Activated T-cell treated with anti-CD3 and anti-CD28 coated beads for 24 hours (primary cell): ENCODE measurements at places on chromosomes 3 and 15.

GRCh38 chr3:171284308-171285075 is 175.7 kb downstream of the TNIK start:
- DNase-seq, result no peak

GRCh38 chr15:81098861-81099651 is 35.0 kb upstream of the CFAP161 start:
- DNase-seq, result no peak

- no peak for DNase-seq
These were observed 639 bp downstream of the NIPA1 start for GRCh38 chr15:22786868-22787698.

DNA sequence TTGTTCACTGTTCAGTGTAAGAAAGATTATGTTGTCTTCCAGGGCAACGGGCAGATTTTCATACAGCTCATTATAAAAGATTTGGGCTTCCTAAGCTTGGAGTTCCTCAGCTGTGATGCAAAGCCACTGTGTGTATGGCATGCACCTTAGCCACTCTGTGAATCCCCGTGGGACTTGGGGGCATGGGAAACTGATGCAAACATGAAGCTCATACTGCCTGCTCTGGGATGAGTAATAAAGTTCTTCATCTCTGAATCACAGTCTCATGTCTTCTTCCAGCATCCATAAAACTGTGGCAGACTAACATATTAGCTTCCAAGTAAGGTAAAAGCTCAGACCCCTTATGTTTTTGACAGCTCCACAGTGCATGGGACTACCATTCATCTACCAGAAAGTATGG is 154.3 kb upstream of the RORA start:
- no peak for DNase-seq

GRCh38 chr3:77039606-77040171 is at the start of gene ROBO2:
ROBO2 (plus strand) TSS chr3:77040099; CDS start chr3:77040786, 687 bp downstream.
- DNase-seq, result no peak

- DNase-seq, result peak; percentile 4
These were observed 30.6 kb upstream of the ZSCAN2 start for GRCh38 chr15:84570164-84570735.

DNA sequence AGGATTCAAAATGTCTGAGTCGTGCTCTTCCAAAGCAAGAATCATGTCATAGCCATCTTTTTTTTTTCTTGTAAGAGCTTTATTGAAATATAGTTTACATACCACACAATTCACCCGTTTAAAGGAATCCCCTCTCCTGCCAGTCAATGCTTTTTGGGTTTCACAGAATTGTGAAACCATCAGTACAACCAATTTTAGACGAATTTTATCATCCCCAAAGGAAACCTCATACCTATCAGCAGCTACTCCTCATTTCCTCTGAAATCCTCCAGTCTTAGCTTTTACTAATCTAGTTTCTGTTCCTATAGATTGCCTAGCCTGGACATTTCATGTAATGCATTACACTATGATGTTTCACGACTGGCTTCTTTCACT is 39.6 kb downstream of the ADIPOQ start:
- DNase-seq, result no peak

DNA sequence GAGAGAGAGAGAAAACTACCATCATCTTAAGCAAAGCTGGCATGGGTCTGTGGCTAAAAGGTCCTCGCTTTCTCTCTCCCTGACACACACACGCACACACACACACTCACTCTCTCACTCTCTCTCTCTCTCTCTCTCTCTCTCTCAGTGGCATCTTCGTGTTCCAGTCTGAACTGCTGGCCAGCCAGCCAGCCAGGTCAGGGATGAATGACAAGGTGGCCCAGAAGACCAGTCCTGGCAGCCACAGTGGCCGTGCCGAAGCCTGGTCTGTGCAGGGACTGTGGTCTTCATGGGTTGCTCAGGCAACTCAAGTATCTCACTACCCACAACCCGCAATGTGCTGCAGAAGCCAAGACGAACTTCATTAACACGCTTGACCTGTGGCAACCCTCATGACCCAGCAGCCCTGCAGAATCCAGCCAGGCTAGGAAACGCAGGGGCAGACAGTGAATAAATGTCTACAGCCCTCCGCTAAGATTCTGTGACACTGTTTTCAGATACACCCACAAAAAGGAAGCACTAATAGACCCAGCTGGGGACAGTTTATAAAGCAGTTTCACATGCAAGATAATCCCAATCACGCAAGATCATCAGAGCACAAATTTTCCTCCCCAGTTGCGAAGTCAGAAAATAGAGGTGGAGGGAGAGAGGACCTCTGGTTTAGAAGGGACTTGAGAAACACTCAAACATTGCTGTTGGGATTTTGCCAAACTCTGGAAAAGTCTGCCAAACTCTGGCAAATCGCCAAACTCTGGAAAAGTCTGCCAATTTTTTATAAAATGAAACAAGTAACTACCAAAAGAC is 66.4 kb downstream of the XXYLT1 start:
- no peak for DNase-seq

- no peak for DNase-seq
These were observed 28.2 kb upstream of the SOX2 start for GRCh38 chr3:181683563-181683962.

- DNase-seq, result no peak
These were observed 74.7 kb downstream of the ZNF148 start for GRCh38 chr3:125300416-125300815.

GRCh38 chr3:50304601-50305000 is 1.2 kb upstream of the HYAL1 start:
- DNase-seq, result no peak

DNA sequence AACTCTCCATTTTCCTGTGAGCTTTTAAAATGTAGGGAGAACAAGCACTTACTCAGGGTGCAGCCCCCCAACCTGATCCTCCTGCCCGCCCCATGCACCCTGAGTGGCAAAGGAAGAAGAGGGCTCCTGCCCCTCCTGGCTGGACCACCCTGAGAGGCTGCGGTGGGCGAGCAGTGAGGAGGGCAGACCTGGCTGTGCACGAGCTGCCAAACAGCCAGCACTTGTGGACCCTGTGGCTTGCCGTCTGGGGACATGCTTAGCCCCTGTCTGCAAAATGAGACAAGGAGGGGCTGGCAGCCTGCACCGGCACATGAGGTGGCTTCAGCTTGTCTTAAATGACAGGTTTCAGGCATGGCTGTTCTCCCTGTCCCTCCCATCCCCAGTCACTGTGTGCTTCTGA is 18.6 kb downstream of the ATP10A start:
- no peak for DNase-seq

DNA sequence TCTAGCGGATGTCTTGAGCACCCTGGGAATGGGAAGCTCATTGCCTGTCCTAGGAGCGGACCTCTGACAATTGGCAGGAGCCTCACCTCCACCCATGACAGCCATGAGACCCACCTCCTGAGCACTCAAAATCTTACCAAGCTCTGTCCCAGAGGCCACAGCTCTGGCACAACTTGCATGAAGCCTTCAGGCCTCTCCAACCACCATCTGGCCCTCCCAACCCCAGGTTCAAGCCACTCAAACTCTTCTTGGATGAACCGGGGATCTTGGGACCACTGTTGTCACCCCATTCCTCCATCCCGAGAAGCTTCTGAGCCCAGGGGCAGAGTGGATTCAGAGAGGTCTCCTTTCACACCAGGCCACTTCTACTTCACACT is 1.5 kb downstream of the VIPR1 start:
- DNase-seq, result no peak

DNA sequence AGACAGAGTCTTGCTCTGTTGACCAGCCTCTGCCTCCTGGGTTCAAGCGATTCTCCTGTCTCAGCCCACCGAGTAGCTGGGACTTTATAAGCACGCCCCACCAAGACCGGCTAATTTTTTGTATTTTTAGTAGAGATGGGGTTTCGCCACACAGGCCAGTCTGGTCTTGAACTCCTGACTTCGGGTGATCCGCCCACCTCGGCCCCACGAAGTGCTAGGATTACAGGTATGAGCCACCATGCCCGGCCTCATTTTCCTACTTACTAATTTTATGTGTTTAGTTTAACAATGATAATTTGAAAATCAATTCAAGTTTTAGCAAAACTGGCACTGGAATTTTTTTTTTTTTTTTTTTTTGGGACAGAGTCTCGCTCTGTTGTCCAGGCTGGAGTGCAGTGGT is 336.5 kb downstream of the LPP start:
- no peak for DNase-seq

DNA sequence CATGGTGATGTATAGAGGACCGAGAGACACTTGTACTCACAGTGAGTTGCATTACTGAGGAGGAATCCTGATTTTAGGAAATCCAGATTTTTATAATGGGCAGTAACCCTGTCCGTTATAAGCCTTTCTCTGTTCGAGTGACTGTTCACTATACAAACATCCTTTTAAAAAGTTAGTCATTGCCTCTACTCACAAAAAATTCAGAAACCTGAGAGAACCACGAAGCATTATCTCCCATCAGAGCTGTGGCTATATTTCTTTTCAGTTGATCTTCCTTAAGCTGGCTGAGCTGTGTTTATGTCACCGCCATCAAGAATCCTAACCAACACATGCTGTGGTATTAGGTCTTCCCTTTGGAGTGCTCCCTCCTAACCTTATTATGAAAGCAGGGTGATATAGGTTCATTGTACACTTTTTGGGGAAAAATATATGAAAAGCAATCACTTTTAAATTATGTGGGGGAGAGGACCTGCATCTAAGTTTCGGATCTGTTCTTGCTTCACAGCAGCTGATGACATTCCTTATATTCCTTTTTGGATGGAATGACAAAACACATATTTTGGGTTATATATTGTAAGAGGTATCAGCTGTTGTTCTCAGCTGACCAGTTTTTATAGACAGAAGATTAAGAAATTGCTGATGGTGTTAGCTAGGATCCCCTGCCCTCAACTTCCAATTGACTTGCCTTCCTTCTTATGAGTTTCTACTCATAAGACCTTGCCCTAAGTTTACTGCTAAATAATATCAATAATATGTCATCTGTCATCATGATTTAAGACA is 465.9 kb upstream of the RASGRP1 start:
- no peak for DNase-seq

- no peak for DNase-seq
These were observed 412 bp upstream of the CTXN2 start for GRCh38 chr15:48190932-48191573.

DNA sequence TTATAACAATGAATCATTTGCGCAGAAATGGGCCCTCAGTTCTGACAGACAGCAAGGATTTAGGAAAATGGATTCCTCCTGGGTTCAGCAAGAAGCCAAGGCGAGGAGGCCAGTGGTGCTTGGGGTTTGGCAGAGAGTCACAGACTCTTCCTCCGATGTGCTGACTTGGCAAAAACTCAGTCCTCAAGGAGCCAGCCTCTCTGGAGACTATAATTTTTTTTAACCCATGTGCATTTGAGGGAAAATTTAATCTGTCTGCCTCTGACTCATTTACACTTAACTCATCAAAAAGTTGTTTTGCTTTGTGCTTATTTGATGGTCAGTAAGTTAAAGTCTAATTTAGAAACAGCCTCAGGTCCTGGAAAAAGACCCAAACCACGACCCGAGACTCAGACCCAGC is 34.2 kb upstream of the SLC24A5 start:
- DNase-seq, result no peak

DNA sequence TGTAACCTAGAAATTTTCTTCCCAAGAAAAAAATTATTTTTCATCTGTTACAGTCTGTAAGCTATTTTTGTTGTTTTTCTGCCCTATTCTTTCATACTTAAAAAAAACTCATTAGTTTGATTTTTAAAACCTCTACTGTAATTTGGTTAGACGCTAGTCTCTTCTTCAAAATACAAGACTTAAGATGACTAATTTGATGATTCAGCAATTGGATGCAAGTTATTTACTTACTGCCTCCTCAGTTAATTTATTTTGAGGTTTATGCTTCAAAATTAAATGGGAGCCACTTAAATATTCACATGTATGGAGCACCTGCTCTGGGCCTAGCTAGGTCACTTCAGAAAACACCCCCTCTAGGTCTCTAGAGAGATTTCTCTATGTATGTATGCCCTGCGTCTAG is 132.4 kb downstream of the IQCH start:
- no peak for DNase-seq

DNA sequence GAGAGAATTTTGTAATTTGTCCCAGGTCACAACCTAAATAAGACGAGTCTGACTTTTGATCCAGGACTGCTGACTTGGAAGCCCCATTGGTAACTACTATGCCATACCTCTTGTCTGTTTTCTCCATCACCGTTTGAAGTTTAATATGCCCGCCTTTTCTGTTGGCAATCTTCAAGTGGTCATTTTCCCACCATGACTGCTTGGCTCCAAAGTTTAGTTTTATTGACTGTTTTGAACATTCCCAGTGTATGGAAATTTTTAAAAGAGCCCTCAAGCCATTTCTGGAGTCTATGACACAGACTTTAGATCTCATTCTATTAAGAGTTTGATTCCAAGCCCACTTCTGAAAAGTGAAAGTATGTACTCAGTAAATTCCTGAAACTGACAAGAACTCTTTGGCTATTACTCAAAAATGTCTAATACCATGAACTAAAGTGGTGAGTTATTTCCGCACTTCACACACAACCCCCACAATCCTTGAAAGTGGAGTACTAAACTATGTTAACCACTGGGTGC is 136.7 kb upstream of the ADAMTS9 start:
- DNase-seq, result no peak

GRCh38 chr3:39707314-39707909 is 102.0 kb upstream of the MYRIP start:
- no peak for DNase-seq

- DNase-seq, result no peak
These were observed 108.4 kb downstream of the MINAR1 start for GRCh38 chr15:79540551-79540950.

DNA sequence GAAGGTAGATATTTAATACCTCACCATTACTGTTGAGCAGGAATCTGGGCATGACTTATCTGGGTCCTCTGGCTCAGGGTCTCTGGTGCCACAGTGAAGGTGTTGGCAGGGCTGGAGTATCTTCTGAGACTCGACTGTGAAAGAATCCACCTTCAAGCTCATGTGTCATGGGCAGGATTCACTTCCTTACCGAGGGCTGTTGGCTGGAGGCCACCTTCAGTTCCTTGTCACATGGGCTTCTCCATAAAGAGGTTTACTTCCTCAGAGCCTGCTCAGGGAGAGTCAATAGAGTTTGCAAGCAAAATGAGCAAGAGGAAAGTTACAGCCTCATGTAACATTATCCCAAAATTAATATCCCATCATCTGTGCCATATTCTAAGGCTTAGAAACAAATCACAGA is 459.5 kb downstream of the NR2F2 start:
- no peak for DNase-seq

- no peak for DNase-seq
These were observed 28.5 kb upstream of the SLC6A6 start for GRCh38 chr3:14373753-14374376.

- no peak for DNase-seq
These were observed 16.3 kb upstream of the SAMD7 start for GRCh38 chr3:169895072-169895471.

DNA sequence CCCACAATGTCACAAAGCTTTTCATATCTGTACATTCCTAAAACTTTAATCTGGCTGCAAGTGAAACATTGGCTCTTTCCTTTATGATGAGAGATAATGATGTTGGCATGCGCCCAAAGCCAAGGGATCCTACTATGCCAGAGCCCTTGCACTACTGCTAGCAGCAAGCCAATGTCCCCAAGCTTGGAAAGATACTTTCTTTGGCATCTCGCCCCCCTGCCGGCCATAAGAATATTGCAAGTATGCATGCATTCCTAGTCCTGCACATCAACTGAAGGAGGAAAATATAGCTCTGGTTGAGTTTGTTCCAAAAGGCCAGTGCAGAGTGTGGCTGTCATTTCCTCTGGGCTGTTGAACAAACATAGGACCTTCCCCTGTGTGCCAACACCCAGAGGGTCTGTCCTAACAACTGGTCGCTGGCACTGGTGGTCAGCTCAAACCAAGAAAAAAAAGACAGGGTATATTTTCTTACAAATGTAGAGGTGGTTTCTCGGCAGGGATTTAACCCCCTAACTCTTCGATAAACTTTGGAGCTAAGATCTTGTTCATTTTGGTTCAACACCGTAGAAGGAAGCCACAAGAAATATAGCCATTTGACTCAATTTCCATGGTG is 120.9 kb upstream of the ZBED2 start:
- peak; percentile 23 for DNase-seq
